ENCODE measurements at places on chromosomes 2 and 18.

GRCh38 chr2:136116813-136117390 lies 1.0 kb downstream of the CXCR4 start:
- DNase-seq, result no peak

- no peak for DNase-seq
Observed at GRCh38 chr2:8794923-8795825, 42.2 kb downstream of the KIDINS220 start.

GRCh38 chr18:77405096-77405495 lies 155.4 kb downstream of the GALR1 start:
- DNase-seq, result no peak

DNA sequence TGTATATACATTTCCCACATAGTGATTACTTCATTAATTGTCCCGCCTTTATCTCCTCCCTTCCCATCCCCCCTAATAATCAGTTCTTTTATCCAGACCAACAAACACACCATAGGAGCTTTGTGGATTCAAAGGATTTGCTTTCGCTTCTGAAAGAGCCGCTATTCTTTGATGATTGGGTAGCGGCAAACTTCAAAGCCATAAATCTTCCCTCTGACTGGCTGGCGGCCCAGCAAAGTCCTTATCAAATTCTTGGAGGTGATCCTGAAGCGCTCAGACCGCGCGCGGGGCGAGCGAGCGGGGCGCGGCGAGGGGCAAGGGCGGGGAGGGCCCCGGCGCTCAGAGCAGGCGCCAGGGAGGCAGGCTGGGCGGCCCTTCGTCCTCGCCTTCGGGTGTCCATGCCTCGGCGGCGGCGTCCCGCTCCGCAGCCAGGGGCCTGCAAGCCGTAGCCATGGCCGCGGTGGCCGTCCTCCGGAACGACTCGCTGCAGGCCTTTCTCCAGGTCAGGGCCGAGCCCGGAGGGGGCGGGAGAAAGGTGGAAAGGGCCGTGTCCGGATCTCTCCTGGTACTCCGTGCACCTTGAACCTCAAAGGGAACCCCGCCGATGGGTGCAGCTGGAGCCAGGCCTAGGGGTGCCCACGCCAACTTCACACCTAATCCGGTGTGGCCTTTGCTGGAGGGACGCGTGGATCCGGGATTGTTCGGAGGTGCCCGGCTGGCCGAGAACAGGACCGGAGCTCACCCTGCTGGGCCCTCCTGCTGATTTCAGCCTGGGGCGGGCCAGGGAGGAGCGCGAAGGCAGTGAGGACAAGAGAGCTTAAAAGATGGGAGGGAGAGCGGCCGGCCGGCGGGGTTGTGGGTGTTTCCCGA lies at the start of gene SP5:
SP5 (plus strand) TSS at position 276 of the 870 bp plus-strand sequence; CDS start at position 452, 176 bp downstream.
- no peak for DNase-seq

DNA sequence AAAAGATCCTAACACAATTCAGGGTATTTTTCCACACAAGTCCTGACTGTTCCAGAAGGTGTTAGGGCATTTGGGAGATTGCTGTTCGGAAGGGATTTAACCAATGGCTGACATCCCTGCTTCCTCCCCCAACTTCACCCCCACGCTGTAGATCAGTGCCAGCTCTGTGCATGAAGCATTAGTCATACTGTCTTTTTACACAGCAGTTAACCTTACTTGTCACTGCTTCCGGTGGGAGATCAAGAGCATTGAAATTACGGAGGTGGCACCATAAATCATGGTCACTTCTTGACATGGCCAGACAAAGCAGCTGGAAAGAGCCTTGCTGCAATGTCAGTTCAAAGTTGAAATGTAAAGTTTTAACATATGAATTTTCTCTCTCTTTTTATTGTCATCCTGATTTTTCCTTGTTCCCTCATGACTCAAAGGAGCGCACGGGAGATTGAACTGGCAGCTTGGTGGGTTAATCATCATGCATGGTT lies 70.2 kb downstream of the HRH4 start:
- no peak for DNase-seq

DNA sequence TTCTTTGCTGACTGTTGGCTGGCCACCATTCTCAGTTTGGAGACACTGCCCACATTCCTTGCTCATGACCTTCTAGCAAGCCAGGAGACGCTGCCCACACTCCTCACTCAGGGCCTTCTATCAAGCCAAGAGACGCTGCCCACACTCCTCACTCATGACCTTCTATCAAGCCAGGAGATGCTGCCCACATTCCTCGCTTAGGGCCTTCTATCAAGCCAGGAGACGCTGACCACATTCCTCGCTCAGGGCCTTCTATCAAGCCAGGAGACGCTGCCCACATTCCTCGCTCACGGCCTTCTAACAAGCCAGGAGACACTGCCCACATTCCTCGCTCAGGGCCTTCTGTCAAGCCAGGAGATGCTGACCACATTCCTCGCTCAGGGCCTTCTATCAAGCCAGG lies 131.3 kb upstream of the CBLN2 start:
- no peak for DNase-seq

- DNase-seq, result no peak
Observed at GRCh38 chr2:237759176-237759575, 39.4 kb upstream of the RBM44 start.

- no peak for DNase-seq
Observed at GRCh38 chr2:122145856-122146255, 390.4 kb downstream of the TSN start.

GRCh38 chr18:61955644-61956043 lies 62.8 kb upstream of the RNF152 start:
- no peak for DNase-seq

- no peak for DNase-seq
Observed at GRCh38 chr2:188414869-188415753, 123.4 kb downstream of the GULP1 start.

DNA sequence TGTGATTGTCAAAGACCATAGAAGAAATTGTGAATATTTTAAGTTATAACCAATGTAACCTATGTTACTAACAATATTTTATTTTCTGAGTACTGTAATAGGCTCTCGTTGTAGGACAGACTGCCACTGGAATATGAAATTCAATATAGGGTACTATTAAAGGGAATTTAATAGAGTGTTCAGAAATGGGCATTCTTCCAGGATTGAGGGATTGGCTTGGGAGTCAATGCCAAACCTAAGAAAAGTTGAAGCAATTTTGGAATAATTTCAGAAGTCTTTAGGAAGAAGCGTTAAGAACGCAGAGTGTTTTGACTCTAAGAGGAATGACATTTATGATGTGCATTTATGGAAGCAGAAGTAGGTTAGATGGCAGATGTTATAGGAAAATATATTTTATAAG lies 79.0 kb downstream of the ACVR2A start:
- no peak for DNase-seq

- no peak for DNase-seq
Observed at GRCh38 chr2:9102861-9103662, 99.6 kb upstream of the MBOAT2 start.

DNA sequence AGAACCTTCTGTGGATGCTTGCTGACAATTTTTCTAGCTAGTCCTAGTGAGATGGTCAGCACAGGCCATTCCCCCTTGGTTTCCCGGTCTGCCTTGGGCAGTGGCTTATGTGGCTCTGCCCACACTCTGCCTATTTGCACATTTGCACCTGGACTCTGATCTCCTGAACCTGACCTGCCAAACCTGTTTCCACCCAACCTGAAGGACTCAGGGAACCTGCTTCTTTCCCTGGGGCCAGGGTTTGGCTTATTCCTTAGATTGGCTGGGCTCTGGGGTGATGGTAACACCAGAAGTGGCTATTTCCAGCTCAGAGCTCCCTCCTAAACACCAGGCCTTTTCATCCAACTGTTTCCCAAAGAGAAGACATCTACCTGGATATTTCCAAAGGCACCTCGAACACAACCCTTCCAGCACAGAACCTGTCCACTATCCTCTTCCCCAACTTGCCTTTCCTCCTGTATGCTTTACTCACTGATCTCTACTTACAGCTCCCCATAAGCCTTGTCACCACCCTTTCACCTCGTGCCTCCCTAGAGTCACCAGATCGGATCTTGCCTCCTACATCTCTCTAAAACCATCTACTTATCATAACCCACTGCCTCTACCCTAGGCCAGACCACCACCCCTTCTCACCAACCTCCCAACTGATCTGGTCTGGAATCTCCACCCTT lies 5.8 kb upstream of the MTA3 start:
- no peak for DNase-seq

GRCh38 chr2:7692657-7693161 lies 775.5 kb downstream of the RNF144A start:
- DNase-seq, result no peak

- DNase-seq, result no peak
Observed at GRCh38 chr18:24560511-24560981, 100.1 kb downstream of the HRH4 start.

- DNase-seq, result no peak
Observed at GRCh38 chr2:73059106-73059505, 12.4 kb downstream of the SFXN5 start.

DNA sequence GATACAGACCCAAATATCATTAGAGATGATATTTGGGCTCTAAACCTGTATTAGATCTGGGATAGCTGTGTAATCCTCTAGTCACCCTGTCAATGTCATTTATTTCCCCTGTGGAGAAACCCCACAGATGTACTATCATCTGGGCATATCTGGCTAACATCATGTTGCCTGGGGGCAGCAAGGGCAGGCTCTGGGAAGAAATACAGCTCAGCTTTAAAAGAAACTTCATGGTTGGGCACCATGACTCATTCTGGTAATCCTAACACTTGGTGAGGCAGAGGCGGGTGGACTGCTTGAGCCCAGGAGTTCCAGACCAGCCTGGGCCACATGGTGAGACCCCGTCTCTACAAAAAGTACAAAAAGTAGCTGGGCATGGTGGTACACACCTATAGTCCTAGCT lies 282.5 kb downstream of the SLC8A1 start:
- DNase-seq, result no peak

DNA sequence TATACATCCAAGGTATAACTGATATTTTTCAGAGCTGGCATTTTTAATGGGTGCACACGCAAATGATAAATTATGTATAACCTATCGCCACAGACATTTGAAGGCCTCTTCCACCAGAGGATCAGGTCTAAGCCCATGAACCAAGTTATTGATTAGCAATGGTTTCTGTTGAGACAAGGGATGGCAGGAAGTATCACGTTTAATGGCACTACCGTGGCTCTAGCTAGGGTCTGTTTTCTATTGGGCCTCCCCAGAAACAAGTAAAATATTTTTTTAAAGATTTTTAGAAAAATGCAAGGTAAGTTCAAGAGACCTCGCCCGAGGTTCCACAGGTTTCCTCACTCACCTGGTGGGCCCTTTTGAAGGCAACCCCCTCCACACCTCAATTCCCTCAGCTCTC lies 667 bp downstream of the GFPT1 start:
- no peak for DNase-seq

- DNase-seq, result no peak
Observed at GRCh38 chr2:238699307-238700116, 148.4 kb upstream of the TWIST2 start.

GRCh38 chr2:97005353-97005752 lies 19.0 kb upstream of the FAM178B start:
- DNase-seq, result no peak

DNA sequence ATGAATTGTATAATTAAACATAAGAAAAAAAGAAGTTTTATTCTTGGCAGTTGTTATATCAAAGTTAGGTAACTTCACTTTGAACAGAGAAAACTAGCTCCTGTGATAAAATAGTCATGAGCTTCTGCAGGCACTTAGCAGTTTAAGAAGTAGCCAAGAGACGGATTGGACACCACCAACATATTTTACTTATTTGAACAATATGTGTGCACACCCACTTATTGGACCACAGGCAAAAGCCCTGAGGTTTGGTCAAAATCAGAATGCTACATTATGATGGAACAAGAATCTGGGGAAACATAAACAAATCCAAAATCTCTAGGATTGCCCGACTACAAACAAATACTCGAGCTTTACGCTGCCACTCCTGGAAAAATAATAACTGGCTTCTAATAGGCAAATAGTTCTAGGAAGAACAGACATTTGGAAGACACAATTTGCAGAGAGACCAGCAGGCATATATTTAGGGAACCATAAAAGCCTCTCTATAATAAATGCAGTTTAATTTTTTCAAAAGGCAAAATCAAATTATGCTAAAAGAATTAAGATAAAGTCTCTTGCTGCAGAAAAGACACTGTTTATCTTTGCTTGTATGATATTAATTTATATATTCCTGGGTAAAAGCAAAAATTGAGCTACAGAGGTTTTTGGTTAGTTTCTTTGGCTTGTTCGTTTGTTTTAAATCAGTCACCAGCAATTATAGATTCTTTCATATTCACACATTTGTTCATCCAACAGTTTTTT lies 117.9 kb downstream of the CDC42EP3 start:
- DNase-seq, result no peak

DNA sequence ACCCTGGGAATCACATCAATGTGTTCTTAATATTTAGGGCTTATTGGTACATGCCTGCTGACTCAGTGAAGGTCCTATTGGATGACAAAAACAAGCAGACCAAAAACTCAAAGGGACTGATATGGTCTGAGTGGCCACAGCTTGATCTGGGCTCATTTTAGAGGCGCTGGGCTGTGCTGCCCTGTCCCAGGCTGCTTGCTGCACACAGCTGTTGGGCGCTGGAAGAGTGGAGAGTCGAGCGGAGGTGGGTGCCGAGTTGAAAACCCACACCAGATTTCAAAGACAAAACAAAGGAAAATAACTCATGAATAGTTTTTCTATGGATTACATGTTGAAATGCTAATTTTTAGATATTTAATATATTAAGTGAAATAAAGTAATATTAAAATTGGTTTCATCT lies 68.5 kb downstream of the LONRF2 start:
- DNase-seq, result no peak

GRCh38 chr2:50724837-50725236 lies 307.1 kb downstream of the NRXN1 start:
- no peak for DNase-seq

DNA sequence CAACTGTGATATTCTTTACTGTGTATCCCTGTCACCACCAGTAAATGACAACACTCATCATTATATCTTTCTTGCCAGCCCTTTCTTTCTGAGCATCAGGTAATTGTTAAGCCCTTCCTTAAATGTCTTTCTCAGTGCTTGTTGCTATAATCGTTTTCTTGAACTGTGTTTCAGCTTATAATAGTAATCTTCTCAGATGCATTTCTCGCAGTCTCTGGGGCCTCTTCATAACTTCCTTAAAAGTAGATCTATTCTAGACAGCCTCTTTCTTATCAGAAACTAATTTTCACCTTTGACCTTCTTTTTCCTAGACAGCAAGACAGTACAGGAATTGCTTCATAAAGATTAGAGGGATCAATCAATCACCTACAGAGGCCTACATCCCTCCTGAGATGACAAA lies 648.1 kb downstream of the CPS1 start:
- DNase-seq, result no peak

DNA sequence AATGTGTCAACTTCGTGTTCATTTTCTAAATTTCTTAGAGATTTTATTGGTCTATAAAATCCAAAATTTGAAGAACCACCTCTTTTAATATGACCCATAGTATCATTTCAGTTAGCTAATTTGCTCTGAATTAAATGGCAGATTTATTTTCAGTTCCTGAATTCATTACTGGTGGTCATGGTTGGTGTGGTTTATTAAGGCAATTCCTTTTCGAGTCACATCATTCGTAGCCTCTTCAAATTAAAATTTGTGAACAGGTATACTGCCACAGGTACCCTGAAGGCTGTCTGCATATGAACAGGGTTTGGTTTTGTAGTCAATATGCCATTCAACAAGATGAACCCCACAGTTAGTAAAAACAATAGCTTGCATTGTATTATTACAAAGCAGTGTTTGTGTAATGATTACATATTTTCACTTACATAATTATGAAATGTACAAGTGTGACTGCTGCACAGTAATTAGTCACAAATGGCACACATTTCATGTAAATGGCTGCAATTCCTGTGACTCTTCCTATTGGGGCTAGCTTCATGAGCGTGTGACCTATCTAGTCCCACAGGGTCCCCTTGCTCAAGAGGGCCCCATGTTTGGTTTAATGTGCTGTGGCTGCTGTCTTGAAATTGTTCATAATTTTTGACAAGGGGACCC lies 48.9 kb downstream of the CDC42EP3 start:
- no peak for DNase-seq
